ENCODE measurements at places on chromosomes 11 and 22. TPM values are rescaled to one million over a fixed set of nuclear protein-coding genes. Genes with fewer than 3 reads are reported as not detected.
A peak's percentile ranks its signal among the peaks of the same experiment; 100 is the strongest.

DNA sequence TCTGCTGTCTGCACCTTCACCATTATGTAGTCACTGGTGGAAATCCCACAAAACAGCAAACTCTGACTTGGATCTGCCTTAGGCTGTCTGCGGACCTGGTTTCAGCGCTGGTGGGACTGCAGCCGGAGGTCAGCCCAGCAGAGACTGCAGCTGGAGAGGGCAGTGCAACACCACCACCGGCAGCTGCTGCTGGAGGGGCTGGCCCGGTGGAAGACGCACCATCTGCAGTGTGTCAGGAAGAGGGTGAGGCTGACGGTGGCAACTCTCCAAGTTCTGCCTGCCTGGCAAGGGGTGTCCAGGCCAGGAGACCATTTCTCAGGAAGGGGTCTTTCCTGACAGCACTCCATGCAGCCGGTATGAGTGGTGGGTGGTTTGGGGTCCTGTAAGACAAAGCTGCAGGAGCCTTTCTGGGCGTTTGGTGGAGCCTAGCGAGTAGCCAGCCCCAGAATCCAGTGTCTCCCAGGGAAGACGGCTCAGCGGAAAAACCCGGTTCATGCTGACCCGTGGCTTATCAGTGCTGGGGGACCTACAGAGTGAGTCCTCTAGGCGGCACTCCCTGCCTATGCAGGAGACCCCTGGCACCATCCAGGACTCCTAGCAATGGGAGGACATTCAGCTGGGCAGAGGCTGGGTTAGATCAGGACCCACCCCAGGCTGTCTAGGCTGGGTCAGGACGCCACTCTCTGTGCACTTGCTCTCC, 50.8 kb downstream of the PISD start:
- no peak for DNase-seq

Gene ALX4
- not detected for total RNA-seq

GRCh38 chr11:10599388-10600175, 31.1 kb upstream of the LYVE1 start:
- DNase-seq: no peak

DNA sequence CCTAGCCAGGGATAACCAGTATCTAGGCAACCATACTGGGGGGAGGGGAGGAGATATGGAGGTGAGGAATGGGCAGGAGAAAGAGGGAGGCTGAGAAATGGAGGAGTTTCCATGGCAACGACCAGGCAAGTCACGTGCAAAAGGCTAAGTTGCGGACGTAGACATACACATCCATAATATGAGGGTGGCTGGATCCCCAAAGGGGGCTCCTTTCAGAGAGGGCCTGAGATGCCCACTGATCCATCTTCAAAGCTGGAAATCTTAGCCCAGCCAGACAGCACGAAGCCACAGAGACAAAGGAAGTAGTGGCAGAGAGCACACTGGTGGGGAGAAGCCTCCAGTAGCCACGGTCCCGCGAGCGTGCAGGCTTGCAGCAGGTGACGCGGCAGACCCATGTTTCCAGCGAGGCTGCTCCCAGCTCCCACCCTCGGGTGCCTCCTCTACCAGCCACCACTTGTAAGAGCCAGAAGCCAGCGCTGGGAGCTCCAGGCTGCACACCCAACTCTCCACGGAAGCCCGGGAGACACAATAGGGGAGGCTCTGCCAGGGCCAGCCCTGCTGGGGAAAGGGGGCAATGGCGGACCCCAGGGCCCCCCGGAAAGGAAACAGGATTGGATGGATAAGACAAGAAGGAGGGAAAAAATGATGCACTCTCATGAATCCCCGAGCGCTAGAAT, 938 bp downstream of the FXYD6 start:
- peak; percentile 68 for DNase-seq

GRCh38 chr11:66856496-66857233, at the start of gene LRFN4:
TSS of gene LRFN4 (plus strand) at chr11:66857064. CDS start at chr11:66857745, 681 bp downstream.
- no peak for DNase-seq

DNA sequence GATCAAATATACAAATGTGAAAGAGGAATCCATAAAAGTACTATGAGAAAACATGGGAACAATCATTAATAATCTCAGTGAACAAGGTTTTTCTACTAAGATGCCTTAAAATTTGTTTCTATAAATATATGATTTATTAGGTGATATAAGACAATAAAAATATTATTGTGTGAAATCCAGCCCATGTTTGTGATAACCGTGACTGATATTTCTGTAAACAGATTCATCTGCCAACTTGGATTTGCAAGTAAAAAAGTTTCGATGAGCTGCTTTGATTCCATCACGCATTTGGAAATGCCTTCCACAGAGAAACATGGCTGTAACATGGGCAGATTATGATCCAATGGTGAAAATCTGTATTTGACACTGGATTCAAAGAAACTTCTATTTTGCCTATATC, 157.8 kb downstream of the NXPE2 start:
- DNase-seq: no peak

DNA sequence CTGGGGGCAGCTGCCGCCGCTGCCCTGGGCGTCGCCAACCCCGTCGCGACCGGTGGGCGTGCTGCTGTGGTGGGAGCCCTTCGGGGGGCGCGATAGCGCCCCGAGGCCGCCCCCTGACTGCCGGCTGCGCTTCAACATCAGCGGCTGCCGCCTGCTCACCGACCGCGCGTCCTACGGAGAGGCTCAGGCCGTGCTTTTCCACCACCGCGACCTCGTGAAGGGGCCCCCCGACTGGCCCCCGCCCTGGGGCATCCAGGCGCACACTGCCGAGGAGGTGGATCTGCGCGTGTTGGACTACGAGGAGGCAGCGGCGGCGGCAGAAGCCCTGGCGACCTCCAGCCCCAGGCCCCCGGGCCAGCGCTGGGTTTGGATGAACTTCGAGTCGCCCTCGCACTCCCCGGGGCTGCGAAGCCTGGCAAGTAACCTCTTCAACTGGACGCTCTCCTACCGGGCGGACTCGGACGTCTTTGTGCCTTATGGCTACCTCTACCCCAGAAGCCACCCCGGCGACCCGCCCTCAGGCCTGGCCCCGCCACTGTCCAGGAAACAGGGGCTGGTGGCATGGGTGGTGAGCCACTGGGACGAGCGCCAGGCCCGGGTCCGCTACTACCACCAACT, 1.0 kb downstream of the FUT4 start:
- peak; percentile 85 for DNase-seq

Gene CSTF3
- 17.5 TPM for total RNA-seq

DNA sequence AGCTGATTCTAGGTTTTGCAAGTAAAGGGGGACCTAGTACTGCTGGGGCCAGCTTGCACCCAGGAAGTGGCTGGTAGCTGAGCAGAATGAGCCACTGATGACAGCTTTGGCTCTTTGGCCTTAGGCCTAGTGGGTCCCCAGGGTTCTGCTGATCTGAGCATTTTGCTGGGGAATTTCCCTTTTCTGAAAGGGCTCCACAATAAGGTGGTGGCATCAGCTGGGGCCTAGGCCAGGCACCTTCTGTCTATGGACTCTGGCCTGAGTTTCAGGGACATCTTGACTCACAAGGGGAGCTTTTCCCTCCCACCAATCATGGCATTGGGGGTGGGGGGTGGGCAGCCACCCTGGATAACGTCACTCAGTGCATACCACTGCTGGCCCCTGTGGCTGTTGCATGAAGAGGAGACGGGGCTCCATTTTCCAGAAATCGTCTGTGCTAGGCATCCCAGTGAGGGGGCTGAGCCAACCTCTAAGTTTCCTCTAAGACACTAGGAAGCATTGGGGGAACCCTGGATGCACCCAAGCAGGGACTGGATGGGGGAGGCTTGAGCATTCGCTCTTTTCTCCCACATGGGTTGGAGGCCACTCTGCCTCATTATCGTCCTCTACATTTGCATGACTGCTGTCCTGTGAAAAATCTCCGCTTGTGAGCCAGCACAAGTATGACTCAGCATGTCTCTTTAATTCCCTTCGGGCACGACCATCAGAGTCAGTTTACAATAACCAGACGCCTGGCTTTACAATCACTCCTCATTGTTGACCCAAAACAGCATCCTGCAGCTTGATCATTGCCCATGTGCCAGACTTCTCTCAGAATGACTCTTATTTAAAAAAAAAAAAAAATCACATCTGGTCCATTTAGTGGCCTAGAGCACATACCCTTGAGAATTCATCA, 145.0 kb upstream of the THY1 start:
- no peak for DNase-seq

DNA sequence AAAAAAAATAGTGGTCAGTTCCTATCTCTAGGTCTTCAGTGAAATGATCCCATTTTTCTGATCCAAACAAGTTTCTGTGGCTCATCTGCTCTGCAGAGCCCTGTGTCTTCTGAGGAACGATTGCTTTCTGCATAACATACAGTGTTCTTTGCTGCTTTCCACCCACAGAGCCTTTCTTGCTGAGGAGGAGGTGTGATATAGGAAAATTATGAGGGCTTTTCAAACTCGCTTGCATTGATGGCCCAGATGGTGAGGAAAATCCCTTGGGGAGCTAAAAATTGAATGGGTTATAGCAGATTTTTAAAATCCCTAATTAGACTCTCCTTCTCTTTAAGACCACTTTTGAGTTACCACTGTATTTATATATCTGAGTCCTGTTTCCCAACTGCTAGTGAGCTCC, 31.3 kb downstream of the JAM3 start:
- no peak for DNase-seq

GRCh38 chr22:22948651-22949571, 61.3 kb downstream of the IGLL5 start:
- peak; percentile 24 for DNase-seq

Gene ATG2A
- 12.3 TPM for total RNA-seq

- DNase-seq: no peak
These were observed 5.1 kb downstream of the EFEMP2 start for GRCh38 chr11:65867284-65868071.

DNA sequence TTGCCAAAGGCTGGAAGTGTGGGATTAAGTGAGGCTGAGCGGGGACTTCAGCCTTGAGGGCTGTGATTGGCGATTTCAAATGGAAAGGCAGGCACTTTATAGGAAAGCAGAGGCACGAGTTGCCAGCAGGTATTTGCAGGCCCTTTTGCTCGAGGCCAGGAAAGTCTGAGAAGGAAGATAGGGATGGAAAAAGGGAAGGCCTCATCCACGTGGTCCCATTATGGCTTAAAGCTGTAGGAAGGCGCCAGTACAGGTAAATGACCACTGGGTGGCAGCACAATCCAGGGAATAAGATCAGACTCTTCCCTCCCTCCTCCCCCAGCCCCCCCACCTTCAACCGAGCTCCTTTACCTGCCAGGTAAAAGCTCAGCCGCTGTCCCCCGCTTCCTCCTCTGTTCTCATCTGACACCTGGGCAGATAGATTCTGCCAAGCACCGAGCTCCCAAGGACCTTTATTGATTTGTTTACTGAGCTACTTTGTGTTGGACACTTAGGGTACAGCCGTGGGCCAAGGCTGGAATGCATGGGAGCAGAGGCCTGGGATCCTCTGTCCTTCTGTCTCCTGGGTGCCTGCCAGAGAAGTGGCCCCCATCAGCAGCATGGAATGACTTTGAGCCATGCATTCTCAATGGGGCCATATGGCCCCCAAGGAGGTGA, 7.5 kb downstream of the P2RX3 start:
- peak; percentile 80 for DNase-seq

- no peak for DNase-seq
These were observed 22.4 kb downstream of the XRRA1 start for GRCh38 chr11:74926304-74927030.

- no peak for DNase-seq
These were observed 459.5 kb upstream of the CNTN5 start for GRCh38 chr11:98561252-98561651.

DNA sequence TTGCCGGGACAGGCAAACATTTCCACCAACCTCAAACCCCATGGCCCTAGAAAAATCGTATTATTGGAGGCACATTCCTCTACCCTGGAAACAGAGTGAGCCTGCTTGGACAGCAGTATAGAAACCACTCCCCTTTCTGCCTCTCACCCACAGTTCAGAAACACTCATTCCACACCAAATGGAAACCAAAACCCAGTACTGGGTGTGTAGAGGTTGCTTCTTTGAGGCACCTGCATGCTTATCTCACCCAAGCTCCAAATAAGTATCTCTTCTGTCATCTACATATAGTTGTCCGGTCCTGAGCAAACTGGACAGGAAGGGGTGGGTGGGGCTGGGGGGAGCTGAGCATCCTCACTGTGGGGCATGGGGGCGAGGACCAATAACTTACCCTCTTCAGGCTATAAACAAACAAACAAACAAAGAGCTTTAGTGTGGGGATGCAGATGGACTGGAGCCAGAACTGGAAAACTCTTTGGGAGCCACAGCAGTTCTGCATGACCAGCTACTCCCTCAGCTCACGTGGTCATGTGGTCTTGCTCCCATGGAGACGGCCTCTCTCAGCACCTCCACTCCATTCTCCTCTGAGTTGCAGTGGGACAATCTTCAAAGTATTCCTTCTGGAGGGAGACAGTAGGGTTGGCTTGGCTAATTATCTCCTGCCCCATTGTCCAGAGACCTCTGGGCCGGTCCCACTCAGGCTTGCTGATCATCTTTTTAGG, 1.0 kb upstream of the PLAAT2 start:
- no peak for DNase-seq

Gene DCUN1D5
- total RNA-seq: 19.7 TPM

DNA sequence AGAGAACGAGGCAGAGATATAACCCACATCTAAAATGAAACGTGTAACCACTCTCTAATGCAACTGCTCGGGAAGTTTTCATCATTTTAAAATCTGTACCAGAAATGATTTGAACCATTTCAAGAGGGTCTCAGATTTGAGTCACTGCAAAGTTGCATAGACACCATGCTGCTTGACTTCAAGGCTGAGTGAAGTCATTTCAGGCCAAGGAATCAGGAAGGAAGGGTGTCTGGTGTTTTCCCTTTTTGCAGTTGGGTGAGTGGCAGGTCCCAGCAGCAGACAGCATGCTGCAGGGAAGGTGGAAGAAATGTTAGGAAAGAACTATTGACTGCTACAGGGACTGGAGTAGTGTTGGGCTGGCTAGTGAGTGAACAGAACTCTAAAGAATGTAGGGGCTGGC, 16.5 kb downstream of the TANGO2 start:
- DNase-seq: no peak

DNA sequence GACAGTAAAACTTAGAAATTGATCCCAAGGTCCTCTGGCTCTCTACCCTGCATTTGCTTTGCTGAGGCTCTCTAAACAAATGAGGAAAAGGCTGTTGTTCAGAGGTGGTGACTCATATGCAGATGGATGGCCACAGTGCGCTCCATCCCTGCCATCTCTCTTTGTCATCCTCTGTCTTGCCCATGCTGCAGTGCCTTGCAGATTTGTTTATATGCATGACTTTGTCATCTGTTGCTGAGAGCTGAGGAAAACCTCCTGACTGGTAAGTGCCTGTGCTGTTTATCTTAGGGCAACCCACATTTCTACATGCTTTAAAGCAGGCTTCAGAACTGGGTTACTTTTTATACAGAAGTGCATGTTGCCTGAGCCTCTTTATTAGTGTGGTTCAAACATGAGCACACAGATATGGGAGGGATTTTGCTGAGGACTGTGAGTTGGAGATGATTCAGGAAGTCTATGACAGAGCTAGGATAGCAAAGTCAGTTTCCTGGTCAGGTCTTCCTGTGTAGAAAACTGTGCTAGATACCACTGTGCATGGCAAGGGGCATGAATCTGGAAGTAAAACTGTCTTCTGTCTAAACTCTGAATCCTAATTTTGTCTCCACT, 57.4 kb downstream of the JAM3 start:
- DNase-seq: no peak

GRCh38 chr22:16917144-16918003, 90.6 kb downstream of the GAB4 start:
- peak; percentile 83 for DNase-seq

Gene SYVN1
- 52.7 TPM for total RNA-seq
